ENCODE measurements at places on chromosomes 7 and 10. TPM values are rescaled to one million over a fixed set of nuclear protein-coding genes. Genes with fewer than 3 reads are reported as not detected.

ITIH5 gene
- 140 TPM for total RNA-seq

DNA sequence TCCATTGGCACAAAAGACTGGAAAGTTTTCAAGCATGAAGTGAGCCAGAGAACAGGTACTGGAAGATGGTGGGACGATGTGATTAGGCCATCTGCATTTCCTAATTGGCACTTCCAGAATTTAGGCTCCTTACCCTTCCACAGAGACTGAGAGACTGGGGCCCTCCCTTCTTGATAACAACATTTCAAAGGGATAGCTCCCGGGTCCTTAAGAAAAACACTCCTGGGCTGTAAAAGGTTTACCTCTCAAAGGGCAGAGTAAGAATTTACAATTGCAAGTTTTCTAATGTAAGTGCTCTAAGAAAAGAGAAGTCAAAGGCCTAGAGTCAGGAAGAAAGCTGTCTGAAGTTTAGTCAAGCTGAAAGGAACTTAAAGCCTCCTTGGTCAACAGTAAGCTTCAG, 559.5 kb upstream of the C7orf33 start:
- DNase-seq, result no peak

GRID1 gene
- 1.7 TPM for total RNA-seq

DNA sequence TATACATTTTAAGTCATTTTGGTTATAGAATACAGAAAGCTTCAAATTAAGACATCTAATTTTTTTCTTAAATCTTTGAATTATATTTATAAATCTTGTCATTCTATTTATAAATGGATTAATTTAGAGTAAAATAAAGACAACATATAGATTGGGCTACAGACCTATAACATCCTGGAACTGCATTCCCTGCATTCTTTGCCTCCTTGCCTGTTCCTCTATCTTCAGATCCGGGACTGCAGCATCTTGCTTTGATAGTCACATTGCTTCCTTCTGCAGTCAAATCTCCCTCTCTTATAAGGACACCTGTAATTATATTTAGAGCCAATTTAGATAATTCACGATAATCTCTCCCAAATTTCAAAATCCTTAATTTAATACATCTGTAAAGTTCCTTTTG, 64.2 kb downstream of the ATRNL1 start:
- DNase-seq, result no peak

BET1 gene
- 7.6 TPM for total RNA-seq

OR13A1 gene
- total RNA-seq, result not detected

- DNase-seq, result no peak
Observed at GRCh38 chr7:123204206-123204835, 4.6 kb upstream of the SLC13A1 start.

DNA sequence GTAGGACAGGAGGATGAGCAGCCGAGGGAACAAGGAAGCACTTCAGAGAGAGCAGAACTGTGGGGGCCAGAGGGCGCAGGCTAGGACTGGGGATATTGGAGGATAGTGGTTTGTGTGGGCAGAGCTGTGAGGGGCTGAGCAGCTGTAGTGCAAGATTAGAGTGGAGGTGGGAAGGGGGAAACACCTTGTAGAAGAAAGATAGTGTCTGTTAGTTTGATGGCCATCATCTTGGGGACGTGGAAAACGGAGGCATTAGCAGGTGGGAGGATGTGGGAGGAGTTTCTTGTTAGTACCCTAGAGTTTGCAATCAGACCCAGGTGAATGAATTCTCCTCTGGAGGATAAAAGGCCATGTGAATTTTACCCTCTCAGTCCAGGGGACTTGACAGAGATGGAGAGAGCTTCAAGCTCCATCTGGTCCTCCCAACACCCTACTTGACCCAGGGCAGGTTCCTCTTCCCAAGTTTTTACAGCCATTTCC, 34.0 kb downstream of the PRSS2 start:
- no peak for DNase-seq

- no peak for DNase-seq
Observed at GRCh38 chr10:74738985-74739567, 87.3 kb upstream of the KAT6B start.

C7orf57 gene
- not detected for total RNA-seq

AOAH gene
- 21.1 TPM for total RNA-seq

GRCh38 chr7:116588641-116589594, 64.1 kb downstream of the CAV1 start:
- DNase-seq, result no peak

DNA sequence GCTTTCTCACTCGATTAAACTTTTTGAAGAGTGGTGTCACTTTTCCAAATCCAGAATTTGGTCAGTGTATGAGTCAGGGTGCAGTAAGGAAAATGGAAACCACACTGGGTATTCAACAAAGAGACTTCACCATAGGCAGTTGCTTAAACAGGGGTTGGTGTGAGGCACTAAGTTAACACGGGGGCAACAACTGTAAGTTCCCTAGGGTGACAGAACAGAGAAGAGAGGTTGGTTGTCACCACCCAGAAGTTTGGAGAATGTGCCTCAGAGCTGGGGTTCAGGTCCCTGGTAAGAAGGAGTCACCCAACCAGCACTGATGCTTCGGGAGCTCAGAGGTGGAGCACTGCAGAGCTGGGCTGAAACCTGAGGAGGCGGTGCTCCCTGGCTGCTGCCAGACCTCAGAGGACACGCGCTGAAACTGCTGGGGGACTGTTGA, 170.4 kb downstream of the ARID5B start:
- no peak for DNase-seq

- DNase-seq, result no peak
Observed at GRCh38 chr10:69858201-69858600, 56.5 kb downstream of the COL13A1 start.

ANK3 gene
- total RNA-seq, result 10.5 TPM

- DNase-seq, result no peak
Observed at GRCh38 chr7:85074016-85074415, 112.8 kb downstream of the SEMA3D start.

All from omental fat pad (tissue), 4 donors.